ENCODE measurements at places on chromosomes 5 and 9.
A peak's percentile ranks its signal among the peaks of the same experiment; 100 is the strongest.

- no peak for DNase-seq
These were observed 78.2 kb downstream of the ALDH7A1 start for GRCh38 chr5:126516852-126517251.

GRCh38 chr5:44603496-44604272 is 205.1 kb upstream of the MRPS30 start:
- no peak for DNase-seq

DNA sequence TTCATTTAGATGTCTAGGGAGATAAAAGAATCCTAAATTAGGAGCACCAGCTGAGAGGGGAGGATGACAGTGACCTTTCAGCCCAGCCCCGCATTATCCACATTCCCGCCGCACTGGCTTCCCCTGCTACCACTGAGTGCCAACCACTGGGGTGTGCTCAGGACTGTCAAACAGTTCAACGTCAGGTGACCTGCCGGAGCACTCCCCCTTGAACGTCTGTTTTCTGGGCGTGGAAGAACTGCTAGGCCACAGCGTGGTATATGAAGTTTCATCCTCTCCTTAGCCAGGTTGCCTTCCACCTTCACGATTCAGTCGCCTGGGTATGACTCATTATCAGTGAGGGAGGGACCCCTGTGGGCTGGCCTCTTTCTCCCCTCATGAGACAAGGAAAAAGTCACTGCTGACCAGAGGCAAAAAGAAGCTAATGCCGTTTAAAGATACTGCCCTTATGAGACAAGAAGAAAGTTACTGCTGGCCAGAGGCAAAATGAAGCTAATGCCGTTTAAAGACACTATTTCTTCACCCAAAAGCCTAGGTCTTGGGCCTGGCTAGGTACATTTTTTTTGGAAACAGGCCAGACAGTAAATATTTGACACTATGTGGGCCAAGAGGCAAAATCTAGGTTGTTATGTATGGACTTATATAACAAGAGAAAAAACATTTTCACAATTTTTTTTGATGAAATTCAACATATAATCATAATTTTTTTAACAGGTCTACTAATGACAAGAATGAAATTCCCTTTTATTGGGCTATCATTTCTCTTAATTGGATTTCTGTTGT is 4.6 kb downstream of the NMRK1 start:
- no peak for DNase-seq

DNA sequence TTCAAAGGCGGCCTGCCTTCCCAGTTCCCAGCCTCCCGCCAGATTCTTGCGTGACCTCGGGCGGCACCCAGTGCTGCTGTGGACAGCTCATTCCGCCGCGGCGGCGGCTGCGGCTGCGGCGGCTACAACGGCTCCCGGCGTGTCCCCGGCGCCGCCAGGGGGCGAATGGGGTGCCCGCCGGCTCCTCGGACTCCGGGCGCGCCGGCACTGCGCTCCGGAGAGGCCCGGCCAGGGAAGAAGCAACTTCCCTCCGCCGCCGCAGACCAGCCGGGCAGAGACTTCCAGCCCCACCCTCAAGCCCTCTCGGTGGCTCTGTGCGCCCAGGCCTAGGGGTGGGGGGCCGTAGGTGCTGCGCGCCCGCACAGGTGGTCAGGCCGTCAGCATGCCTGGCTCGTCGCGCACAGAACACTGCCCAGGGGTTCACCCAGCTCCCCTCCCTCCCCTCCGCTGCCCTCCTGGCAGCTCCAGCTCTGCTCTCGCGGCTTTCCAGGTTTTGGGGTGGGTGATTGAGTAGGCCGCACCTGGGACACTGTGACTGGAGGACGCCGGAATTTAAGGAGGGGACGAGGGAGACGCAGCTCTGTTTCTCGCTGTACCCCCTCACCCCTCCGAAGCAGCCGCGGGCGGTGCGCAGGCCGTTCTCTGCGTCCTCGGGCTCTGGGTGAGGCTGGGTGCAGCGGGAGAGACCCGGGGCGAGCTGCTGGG is 20.2 kb downstream of the IGIP start:
- peak; percentile 17 for DNase-seq

DNA sequence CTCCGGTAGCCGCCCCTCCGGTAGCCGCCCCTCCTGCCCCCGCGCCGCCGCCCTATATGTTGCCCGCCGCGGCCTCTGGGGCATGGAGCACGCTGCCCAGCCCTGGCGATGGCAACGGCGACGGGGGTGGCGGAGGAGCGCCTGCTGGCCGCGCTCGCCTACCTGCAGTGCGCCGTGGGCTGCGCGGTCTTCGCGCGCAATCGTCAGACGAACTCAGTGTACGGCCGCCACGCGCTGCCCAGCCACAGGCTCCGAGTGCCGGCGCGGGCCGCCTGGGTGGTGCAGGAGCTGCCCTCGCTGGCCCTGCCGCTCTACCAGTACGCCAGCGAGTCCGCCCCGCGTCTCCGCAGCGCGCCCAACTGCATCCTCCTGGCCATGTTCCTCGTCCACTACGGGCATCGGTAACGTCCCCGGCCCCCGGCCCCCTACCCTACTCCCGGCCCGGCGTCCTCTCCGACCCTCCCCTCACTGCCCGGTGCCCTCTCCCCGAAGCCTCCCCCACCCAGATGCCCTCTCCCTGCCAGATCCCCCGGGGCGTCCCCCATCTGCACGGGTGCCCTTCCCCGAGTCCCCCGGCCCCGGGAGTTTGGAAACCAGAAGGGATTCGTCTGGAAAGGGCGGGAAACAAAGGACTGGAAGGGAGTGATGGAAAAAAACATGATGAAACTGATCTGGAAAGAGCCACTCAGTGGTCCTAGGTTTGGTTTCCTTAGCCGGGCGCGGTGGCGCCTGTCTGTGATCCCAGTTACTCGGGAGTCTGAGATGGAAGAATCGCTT is 417 bp downstream of the SRD5A1 start:
- no peak for DNase-seq

GRCh38 chr9:79116041-79116440 is 455.7 kb upstream of the TLE4 start:
- DNase-seq: no peak

Measured in renal cortex interstitium (tissue), 15 donors.